ENCODE measurements at places on chromosomes 7 and 10.

DNA sequence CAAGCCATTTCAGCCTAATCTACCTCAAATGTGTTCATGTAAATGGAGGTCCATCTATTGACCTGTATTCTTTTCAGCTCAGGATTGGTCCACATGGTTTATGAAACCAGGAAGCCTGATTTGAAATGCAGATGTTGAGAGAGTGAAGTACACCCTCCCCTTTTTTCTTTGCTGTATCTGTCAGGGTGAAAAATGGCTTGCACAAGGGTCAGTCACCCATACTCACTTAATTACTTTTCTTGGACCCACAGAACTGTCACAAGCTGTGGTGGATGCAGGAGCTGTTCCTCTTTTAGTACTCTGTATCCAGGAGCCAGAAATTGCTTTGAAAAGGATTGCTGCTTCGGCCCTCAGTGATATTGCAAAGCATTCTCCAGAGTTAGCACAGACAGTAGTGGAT lies 41.2 kb downstream of the SPAG6 start:
- no peak for DNase-seq

- no peak for DNase-seq
These were observed 254.9 kb downstream of the PLXNA4 start for GRCh38 chr7:132321387-132321786.

- DNase-seq, result no peak
These were observed 6.8 kb downstream of the TBATA start for GRCh38 chr10:70778267-70778924.

DNA sequence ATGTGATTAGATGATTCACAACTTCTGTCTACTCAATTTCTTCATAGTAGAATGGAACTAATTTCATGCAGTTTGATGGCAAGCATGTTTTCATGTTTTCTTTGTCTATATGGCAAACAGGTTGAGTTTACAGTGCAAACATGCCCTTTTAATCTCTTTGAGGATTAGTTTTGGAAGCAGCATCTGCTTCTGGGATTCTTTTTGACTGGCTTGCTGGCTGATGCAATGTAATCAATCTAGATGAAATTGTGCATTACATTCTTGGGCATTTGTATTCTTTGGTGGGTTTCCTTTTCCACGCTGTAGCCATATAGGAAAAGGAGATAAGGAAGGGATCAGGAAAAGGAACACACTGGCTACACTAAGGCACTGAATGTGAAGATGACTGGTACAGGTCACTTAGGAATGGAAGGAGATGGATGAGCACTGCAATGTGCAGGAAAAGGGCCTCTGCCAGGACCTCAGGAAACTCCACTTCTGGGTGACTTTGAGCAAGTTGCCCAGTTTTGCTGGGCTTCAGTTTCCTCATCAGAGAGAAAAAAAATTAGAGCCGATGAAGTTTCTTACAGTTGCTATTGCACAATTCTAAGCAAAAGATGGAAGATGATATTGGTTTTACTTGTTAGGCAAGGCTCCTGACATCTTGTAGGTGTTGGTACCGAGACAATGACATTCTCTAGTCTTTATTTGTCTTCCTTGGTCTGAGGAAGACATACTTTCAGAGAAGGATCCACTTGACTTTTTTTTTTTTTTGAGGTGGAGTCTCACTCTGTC lies 269.1 kb downstream of the SUGCT start:
- DNase-seq, result no peak

GRCh38 chr7:370775-371118 lies 80.8 kb downstream of the FOXL3 start:
- no peak for DNase-seq

DNA sequence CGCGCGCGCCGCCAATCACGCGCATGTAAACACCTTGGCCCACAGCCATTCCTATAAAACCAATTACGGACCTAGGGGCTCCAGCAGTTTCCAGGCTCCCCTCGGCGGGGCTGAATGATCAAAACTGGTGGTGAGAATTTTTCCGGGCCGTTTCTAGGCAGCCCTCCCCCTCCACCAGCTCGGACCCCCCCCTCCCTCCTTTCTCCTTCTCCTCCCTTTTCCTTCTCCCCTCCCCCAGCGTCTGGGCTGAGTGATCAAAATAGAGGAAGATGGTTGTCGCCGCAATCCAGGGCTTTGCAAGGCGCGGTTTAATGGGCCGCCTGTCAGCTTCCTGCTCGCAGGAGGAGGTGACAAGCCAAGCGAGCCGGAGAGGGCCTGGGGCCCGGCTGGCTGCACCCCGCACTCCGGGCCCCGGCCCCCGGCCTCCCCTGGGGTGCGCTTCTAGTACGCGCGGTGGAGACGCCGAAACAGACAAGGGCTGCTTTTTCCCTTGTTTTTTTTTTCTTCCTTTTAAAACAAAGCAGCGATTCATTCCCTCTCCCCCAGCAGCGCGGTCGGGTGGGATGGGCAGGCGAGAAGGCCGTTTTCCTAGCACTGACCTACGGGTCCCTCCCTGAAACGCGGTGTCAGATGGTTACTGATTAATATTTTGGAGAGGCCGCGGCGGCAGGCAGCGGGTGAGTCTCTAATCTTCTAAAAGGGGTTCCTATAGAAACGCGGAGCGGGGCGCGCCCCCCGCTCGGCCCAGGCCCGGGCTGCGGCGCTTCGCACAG lies 528 bp upstream of the TNRC18 start:
- peak; percentile 50 for DNase-seq

DNA sequence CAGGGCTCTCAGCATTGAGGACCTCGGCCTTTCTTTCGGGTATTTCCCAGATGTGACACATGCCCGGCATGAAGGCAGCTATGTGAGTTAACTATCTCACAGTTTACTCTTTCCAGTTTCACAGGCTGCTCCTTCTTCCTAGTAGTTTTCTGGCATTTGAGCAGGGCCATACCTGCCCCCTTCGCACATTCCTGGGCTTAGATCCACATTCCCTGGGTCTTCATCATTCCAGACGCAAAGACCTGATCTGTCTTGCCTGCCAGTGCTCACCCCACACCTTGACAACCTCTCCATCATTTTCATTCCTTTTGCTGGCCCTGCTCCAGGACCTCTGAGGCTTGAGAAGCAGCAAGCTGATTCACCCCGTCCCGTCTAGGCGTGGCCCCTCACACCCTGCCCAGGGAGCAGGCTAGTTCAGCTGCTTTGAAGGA lies 227.5 kb downstream of the WDR11 start:
- DNase-seq, result no peak

- no peak for DNase-seq
These were observed 61.6 kb downstream of the CCDC71L start for GRCh38 chr7:106599343-106599698.

GRCh38 chr10:123241391-123242141 lies 87.4 kb downstream of the BUB3 start:
- DNase-seq, result peak; percentile 85

- peak; percentile 19 for DNase-seq
These were observed 273.9 kb downstream of the RPS24 start for GRCh38 chr10:78307576-78307975.

DNA sequence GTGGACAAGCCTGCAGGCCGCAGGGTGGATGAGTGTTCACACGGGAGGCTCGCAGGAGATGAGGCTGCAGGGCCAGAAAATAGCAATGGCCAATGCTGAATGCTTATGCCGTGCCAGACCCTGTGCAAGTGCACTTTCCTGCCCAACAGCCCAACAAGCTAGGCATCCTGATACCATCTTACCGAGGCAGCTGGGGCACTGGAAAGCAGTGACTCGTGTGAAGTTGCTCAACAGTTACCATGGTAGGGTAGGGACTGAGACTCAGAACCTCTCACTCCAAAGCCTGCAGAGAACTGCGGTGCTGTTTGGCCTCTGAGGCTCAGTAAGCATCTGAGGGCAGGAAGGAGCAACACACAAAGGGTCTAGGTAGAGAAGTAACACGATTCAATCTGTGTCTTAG lies 43.7 kb downstream of the JAZF1 start:
- no peak for DNase-seq

DNA sequence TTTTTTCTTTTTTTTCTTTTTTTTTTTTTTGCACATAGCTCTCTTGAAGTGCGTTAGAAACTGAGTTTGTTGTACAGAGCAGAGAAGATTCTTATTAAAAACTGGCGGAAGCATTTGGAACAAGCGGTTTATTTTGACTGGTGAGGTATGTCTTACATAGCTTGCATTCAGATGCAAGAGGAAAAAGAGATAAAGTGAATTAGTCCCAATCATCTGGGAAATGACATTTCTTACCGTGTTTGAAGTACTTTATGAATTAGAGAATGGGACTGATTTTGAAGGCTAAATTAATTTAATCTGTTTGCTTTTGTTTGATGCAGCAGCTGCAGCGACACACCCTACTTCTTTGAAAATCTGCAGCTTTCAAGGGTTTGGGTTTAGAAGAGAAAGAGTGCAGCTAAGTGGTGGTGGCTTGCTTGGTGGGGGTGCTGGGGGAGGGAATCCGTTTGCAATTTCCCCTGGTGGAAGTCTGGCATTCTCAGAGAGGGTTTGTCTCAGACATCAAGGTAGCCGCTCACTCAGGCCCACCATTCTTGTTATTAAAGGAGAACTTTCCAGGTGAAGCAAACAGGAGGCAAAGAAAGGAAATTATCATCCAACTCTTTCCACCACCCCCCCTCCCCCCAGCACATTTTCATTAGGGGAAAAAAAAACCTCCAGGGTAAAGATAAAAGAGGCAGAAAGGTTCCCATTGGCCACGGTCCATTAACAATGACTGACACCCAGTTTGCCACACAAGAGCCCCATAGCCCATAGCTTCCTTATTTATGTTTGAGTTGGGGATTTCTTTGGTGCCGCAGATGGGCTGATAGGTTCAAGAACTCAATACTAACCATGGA lies 231.7 kb downstream of the SKIDA1 start:
- DNase-seq, result no peak

DNA sequence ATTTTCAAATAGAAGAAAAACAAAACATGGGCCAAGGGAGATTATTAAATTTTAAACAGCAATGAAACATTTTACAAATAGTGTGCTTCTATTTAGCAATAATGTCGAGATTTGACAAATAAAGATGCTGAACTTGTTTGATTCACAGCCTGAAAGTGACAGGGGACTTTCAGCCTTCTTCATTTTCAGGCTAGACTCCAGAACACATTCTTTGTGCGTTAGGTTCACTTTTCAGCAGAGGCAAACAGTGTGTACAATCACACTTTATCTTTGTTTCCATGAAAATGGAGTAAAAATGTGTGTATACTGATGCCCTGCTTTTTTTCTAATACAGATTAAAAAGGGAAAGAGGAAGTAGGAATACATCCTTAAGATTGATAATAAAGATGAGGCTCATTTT lies 35.6 kb downstream of the FAM171A1 start:
- no peak for DNase-seq

GRCh38 chr7:136290351-136290750 lies 313.2 kb upstream of the MTPN start:
- no peak for DNase-seq

GRCh38 chr7:92723205-92723604 lies 113.2 kb downstream of the CDK6 start:
- DNase-seq, result no peak

GRCh38 chr10:10043083-10043482 lies 974.6 kb upstream of the CELF2 start:
- DNase-seq, result no peak

DNA sequence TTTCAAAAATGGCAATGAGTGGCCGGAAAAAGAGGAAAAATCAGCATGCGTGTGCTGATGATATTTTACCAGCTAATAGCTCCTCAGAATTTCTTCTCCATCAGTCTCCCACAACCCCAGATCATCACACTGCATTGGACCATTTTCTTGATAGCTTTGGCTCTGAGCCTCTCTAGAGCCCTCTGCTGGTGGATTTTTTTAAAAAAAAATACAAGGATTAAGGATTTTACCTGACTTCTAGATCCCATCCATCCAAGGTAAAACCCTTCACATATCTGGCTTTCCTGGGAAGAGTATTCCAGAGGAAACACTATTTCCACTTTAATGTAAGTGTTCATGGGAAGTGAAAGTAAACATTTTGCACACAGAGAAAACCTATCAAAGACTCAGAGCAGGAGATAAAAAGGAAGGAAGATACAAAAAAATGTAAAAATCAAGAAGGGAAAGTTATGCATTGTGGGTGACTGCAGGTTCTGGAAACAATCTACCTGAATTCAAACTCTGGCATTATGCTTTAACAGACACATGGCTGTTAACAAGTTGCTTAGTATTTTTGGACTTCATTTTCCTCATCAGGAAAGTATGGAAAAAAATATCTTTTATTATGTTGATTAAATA lies 380.9 kb downstream of the LRRTM3 start:
- DNase-seq, result no peak

DNA sequence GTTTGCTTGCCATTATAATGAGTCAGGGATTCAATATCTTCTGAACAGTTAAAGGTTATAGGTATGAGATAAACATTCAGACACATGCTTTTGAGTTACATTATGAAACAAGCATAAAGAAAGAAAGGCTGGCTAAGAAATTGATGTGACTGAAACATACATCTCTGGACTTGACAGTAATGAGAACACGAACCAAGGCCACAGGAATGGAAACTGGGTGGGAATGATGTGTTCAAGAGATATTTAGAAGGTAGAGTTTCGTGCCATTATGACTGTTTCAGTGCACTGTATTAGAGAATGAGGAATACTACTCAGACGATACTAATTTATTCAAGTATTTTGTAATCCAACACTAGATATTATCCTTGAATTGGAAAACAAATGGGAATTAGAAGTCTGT lies 332.1 kb upstream of the MAGI2 start:
- no peak for DNase-seq

DNA sequence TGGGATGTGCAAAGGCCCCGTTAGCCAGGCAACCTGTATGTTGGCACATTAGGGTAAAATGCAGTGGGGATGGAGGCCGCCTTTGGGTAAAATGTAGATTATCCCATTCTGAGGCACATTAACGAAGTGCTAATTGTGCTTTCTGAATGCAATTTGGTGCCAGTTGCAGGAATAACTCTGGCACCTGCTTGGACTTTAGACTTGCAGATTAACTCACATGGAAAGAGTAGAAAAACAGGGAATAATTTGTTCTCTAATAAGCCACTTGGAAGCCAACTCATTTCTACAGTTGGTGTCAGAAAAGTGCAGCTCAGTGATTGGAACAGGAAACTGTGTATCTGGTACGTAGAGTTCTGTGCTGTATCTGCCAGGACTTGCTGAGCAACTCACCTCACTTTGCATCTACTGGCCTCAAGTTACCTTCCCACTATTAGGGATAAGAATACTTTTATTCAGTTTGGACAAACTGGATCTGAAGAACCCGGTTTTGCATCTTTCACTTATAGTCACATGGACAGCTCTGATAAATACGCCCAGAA lies 377.4 kb upstream of the PODXL start:
- no peak for DNase-seq
